D721Med (cell line): ENCODE measurements at places on chromosomes 5 and 9.

- no peak for DNase-seq
These were observed 271.8 kb downstream of the ADAMTSL1 start for GRCh38 chr9:18745710-18746109.

- DNase-seq: no peak
These were observed 109.3 kb downstream of the CRB2 start for GRCh38 chr9:123465304-123465703.

GRCh38 chr9:136059851-136060670 lies 35.0 kb downstream of the NACC2 start:
- no peak for DNase-seq

GRCh38 chr9:33180526-33181184 lies 13.5 kb upstream of the B4GALT1 start:
- DNase-seq: no peak

GRCh38 chr9:37839496-37840461 lies 39.2 kb downstream of the DCAF10 start:
- DNase-seq: no peak

DNA sequence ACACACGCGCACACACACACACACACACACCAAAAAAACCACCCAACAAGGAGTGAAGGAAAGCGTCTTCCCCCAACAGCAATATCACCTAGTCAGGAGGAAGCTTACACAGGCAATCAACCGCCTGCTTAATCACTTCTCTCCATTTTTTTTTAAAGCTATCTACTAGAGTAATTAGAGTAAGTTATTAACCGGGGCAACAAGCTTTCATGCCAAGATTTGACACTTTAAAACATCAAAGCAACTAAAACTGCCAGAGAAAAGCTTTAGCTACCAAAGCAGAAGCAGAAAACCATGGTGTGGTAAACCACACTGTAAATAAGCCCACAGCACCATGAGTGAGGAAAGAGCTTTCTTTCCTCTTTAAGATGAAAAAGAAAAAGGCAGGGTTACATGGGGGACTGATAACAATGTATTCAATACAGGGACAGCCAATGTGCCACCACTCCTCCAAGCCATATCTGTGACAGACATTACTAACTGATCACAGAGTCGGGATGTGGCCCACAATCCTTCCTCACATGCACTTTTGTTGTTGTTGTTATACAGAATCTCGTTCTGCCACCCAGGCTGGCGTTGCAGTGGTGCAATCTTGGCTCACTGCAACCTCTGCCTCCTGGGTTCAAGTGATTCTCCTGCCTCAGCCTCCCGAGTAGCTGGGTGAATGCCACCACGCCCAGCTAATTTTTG lies 282.1 kb downstream of the CRB2 start:
- DNase-seq: no peak

- DNase-seq: no peak
These were observed 309.8 kb downstream of the TAF11L14 start for GRCh38 chr5:17944046-17944445.

- no peak for DNase-seq
These were observed 47.1 kb upstream of the SH3GL2 start for GRCh38 chr9:17531642-17532254.

GRCh38 chr5:135208903-135209721 lies 175.1 kb upstream of the PITX1 start:
- no peak for DNase-seq

GRCh38 chr5:9564752-9565151 lies 18.9 kb upstream of the SEMA5A start:
- DNase-seq: no peak

- no peak for DNase-seq
These were observed 15.3 kb downstream of the CDH12 start for GRCh38 chr5:22837803-22838202.

DNA sequence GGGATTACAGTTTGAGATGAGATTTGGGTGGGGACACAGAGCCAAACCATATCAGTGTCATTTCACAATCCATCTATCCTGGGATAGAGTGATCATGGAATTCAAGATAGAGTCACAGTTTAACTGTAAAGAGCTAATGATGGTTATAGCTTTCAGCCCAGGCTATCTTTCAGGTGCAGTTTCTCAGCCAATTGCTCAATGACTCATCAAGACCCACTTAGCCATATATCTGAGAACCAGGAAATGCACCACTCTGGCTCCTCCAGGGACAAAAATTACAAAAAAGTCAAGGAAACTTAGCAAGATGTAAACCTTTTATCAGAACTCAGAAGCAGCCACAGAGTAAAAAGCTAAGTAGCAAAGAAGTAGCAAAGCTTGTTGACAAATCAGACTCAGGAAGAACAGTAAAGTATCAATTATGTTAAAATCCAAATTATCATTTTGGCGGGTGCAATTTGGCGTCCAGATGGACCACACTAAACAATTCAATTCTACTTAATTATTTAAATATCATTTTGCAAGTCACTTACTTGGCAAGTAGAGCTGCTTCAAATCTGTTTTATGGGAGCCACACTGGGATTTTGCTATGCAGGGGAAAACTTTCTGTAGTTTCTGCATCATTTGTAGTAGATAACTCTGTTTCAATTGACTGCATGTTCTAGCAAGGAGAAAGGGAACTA lies 169.4 kb downstream of the TLE1 start:
- DNase-seq: no peak

GRCh38 chr5:35248843-35249780 lies 18.8 kb upstream of the PRLR start:
- DNase-seq: no peak

- no peak for DNase-seq
These were observed 91.2 kb upstream of the CHD1 start for GRCh38 chr5:99019812-99020697.
